SW480 (cell line): ENCODE measurements at places on chromosomes 5 and 9.

- no peak for DNase-seq
Measured at GRCh38 chr5:141392429-141393198, at the start of gene PCDHGA8. Gene PCDHGA8 (plus strand): TSS chr5:141392633. CDS start chr5:141392814, 181 bp downstream.

DNA sequence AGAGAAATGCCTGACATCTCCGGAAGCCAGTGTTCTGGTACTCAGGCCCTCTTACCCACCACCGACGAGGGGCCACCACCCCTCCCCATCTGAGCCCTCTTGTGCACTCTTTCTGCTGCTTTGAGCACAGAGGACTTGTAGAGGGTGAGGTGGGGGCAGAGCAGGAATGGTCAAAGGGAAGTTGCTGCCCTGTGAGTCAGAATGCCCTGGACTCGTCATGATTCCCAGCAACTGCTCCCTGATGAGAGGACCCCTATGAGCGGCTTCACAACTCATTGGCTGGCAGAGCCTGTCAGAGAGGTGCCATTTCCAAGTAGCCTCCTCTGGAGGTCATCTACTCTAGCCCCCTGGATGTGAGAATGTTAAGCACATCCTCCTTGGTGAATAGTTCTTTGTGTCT, 845 bp downstream of the ECSCR start:
- DNase-seq, result no peak

- peak; percentile 64 for DNase-seq
Measured at GRCh38 chr9:89606624-89607311, 2.0 kb downstream of the GADD45G start.

GRCh38 chr9:1722404-1722803, 292.7 kb upstream of the SMARCA2 start:
- DNase-seq, result peak; percentile 28

GRCh38 chr9:113537229-113537810, 73.8 kb downstream of the RGS3 start:
- DNase-seq, result no peak

GRCh38 chr5:149857499-149857898, 87.1 kb downstream of the PDE6A start:
- peak; percentile 39 for DNase-seq

DNA sequence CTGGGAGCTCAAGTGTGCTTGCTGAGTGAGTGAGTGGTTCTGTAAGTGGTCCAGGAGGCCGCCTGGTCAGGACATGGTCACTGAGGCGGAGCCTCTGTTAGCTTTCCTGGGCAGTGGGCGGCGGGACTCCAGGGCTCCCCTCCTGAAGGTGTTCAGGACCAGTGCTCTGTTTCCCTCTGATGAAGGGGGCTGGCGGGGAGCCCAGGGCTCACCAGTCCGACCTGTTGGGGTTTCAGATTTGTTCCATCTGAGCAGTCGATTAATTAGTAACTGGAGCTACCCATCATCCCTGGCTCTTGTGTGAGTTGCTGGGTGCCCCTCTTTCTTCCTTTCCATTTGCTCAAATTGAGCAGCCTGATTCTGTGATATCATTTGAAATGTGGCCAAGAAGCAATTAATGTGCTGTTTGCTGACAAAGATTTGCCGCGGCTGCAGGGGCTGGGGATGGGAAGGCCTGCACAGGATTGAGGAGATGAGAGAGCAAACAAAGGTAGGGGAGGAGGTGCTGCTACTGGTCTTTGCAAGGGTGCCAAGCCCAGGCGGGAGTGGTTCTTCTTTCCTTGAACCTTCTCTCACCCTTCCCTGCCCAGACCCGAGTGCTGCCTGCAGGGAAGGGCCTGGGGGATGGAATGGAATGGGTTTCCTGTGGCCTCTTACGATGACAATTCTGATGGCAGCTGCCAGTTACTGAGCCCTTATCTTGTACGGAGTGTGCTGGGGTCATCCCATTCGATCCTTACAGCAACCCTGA, 92.8 kb upstream of the PITX1 start:
- DNase-seq, result no peak
